ENCODE measurements at places on chromosomes 7 and 10. TPM values are rescaled to one million over a fixed set of nuclear protein-coding genes. Genes with fewer than 3 reads are reported as not detected.

The ZNF239 gene
- total RNA-seq: 12.1 TPM

The METTL27 gene
- 2.3 TPM for total RNA-seq

The FGF8 gene
- total RNA-seq: 0.82 TPM

The VPS50 gene
- 16.0 TPM for total RNA-seq

The MYL10 gene
- not detected for total RNA-seq

The DMBT1 gene
- total RNA-seq: not detected

The NCF1 gene
- not detected for total RNA-seq

The ANKRD1 gene
- not detected for total RNA-seq

The FBXO24 gene
- total RNA-seq: 0.61 TPM

The MET gene
- 4.0 TPM for total RNA-seq

The RBM20 gene
- total RNA-seq: 0.61 TPM

The COMMD3 gene
- total RNA-seq: 31.1 TPM

The PRKCQ gene
- 3.3 TPM for total RNA-seq

The ALOX5 gene
- total RNA-seq: not detected

The SPDYE5 gene
- not detected for total RNA-seq

The OPN4 gene
- not detected for total RNA-seq

The ZNF248 gene
- 11.7 TPM for total RNA-seq

The TDRD1 gene
- total RNA-seq: not detected

The PITX3 gene
- total RNA-seq: not detected

The LRGUK gene
- 1.0 TPM for total RNA-seq

The TSPAN15 gene
- 11.5 TPM for total RNA-seq

The UBE2D1 gene
- 23.9 TPM for total RNA-seq

The STK31 gene
- 0.58 TPM for total RNA-seq

The SPDYE11 gene
- not detected for total RNA-seq

The LRRTM3 gene
- 2.3 TPM for total RNA-seq

The CFAP70 gene
- total RNA-seq: 0.84 TPM

The MMD2 gene
- not detected for total RNA-seq

The SLC26A3 gene
- not detected for total RNA-seq

The CHAT gene
- 3.3 TPM for total RNA-seq

The TRIM50 gene
- total RNA-seq: not detected

The OR2A14 gene
- total RNA-seq: not detected

The CACNB2 gene
- total RNA-seq: 2.2 TPM

The TRPV5 gene
- not detected for total RNA-seq

The MTPN gene
- total RNA-seq: 117 TPM

The OR2A1 gene
- total RNA-seq: 0.19 TPM

The LRRC18 gene
- not detected for total RNA-seq

The ARL3 gene
- 34.6 TPM for total RNA-seq

The CPVL gene
- total RNA-seq: 32.9 TPM

The DDC gene
- 1.0 TPM for total RNA-seq

The RNF148 gene
- total RNA-seq: not detected

The CALML5 gene
- total RNA-seq: not detected

The SFTPA1 gene
- not detected for total RNA-seq

The PON1 gene
- not detected for total RNA-seq

The DNAJC12 gene
- total RNA-seq: 4.1 TPM

The MOGAT3 gene
- not detected for total RNA-seq

The CAV2 gene
- total RNA-seq: 1.9 TPM

The OR13A1 gene
- total RNA-seq: not detected

The HOXA11 gene
- not detected for total RNA-seq

The BTBD16 gene
- total RNA-seq: not detected

Data from neural crest cell (in vitro differentiated cells).